GM23248 (cell line): ENCODE measurements at places on chromosomes 12 and 14. TPM values are rescaled to one million over a fixed set of nuclear protein-coding genes. Genes with fewer than 3 reads are reported as not detected.

Gene IFI27
- total RNA-seq: not detected in 2 replicates

Gene LMNTD1
- total RNA-seq: 0.13 and 0.43 TPM in 2 replicates

Gene LRRK2
- total RNA-seq: 7.0 and 17.1 TPM in 2 replicates

Gene C1QL4
- total RNA-seq: not detected in 2 replicates

Gene GPR137C
- total RNA-seq: 0.89 and 1.1 TPM in 2 replicates

Gene PROX2
- total RNA-seq: not detected in 2 replicates

Gene PPP1R3E
- 4.1 and 4.3 TPM in 2 replicates for total RNA-seq

Gene CCT2
- 171 and 176 TPM in 2 replicates for total RNA-seq

Gene GPR84
- total RNA-seq: not detected in 2 replicates

Gene KIF21A
- 2.4 and 3.7 TPM in 2 replicates for total RNA-seq

Gene AICDA
- total RNA-seq: not detected in 2 replicates

Gene SLC2A14
- not detected in 2 replicates for total RNA-seq

Gene IL23A
- not detected in 2 replicates for total RNA-seq

Gene ZNF84
- 14.9 and 30.0 TPM in 2 replicates for total RNA-seq

Gene TAS2R7
- total RNA-seq: not detected in 2 replicates

Gene CCDC177
- total RNA-seq: not detected in 2 replicates

Gene AMDHD1
- total RNA-seq: 1.1 and 1.3 TPM in 2 replicates

Gene OR10P1
- total RNA-seq: not detected in 2 replicates

Gene MYO1H
- not detected in 2 replicates for total RNA-seq

Gene RPL10L
- not detected in 2 replicates for total RNA-seq

Gene DEPDC4
- total RNA-seq: 0.13 TPM in 1 of 2 replicates, not detected in the other

Gene MAP1LC3B2
- 0.32 and 0.63 TPM in 2 replicates for total RNA-seq

Gene TMEM132C
- not detected in 2 replicates for total RNA-seq

Gene COX8C
- total RNA-seq: not detected in 2 replicates

Gene BICD1
- 9.7 and 18.7 TPM in 2 replicates for total RNA-seq

Gene SEC23A
- total RNA-seq: 246 and 295 TPM in 2 replicates

Gene IFNG-AS1
- total RNA-seq: not detected in 2 replicates

Gene BIN2
- not detected in 2 replicates for total RNA-seq

Gene KLRC3
- not detected in 2 replicates for total RNA-seq

Gene SDSL
- total RNA-seq: 5.1 and 6.3 TPM in 2 replicates

Gene RASSF8
- 80.1 and 108 TPM in 2 replicates for total RNA-seq
